SK-N-SH treated with all-trans-retinoic acid at 6 μM for 48 hours (cell line): ENCODE measurements at places on chromosomes 13 and 19.

DNA sequence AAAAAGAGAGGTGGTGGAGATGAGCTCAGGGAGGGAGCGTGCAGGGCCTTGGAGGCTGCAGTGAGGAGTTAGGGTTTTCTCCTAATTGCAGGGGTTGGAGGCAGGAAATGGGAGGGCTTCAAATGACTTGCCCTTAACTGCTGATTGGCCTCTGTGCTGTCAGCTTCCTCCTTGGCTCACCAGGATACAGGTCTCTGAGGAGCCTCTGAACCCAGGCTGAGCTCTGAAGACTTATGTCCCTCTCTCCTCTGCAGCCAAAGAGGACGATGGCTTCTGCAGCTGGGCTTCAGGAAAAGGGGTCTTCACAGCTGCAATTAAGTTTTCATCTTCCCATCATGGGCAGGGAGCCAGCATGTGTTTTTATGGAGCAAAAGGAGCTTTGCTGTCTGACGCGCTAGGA, 6.7 kb upstream of the RANBP3 start:
- no peak for ATAC-seq

DNA sequence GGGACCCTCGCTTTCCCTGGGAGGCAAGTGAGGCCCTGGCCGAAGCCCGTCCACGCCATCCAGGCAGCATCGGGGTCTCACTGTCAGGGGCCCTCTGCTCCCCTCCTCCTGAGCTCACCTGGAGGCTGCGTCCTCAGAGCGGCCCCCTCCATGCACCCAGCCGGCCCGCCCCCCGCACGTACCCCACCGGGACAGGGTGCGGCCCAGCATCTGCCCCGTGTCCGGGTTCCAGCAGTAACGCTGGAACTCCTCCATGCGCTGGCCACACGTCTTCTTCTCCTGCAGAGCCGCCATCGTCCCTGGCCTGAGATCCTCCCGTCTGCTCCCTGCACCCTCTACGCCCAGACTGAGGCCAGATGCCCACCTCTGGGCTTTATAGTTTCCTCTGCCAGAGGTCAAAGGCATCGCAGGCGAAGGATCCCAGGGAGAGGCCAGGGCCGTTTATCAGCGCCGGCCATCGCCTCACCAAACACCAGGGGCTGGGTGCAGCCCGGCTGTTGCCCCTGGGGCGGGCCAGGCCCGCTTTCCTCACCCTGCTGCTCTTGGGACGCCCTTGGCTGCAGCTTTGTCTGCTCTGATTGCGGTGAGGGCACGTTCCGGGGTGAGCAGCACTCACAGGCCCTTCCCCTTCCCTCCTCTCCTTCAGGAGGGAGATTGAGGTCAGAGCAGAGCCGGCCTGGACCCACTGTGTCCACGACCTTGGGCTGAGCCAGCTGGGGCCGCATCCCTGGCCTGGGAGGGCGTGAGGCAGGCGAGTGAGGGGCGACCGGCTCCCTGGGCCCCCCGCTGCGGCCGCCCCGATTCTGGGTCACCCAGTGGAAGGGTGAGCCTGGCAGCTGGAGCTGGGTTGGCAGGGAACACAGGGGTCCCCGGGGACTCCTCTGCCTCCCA, at the start of gene ATP4B:
TSS of gene ATP4B (minus strand) at position 348 of the 891 bp plus-strand sequence. CDS start at position 294, 54 bp downstream.
- no peak for ATAC-seq

GRCh38 chr19:4120559-4121272, 3.2 kb downstream of the MAP2K2 start:
- no peak for ATAC-seq

- no peak for ATAC-seq
Observed at GRCh38 chr13:50483416-50483815, 360.1 kb downstream of the DLEU7 start.

GRCh38 chr19:416416-416815, 7.5 kb upstream of the C2CD4C start:
- no peak for ATAC-seq

DNA sequence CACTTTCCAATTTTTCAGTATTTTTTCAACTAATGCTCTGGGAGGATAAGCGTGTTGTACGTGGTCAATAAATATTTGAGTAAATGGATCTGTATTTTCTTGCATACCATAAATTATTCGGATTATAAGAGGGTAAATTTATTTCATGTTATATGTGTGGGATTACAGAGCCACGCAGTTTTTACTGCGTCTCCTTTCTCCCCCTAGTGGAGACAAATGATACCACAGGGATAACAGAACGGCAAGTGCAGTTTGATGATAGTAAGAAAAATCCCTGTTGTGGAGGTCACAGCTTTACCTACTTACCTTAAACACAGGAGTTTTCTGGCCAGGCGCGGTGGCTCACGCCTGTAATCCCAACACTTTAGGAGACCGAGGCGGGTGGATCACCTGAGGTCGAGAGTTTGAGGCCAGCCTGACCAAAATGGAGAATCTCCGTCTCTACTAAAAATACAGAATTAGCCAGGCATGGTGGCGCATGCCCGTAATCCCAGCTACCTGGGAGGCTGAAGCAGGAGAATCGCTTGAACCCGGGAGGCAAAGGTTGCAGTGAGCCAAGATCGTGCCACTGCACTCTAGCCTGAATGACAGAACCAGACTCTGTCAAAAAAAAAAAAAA, 16.8 kb downstream of the MBD3L2B start:
- ATAC-seq = no peak

DNA sequence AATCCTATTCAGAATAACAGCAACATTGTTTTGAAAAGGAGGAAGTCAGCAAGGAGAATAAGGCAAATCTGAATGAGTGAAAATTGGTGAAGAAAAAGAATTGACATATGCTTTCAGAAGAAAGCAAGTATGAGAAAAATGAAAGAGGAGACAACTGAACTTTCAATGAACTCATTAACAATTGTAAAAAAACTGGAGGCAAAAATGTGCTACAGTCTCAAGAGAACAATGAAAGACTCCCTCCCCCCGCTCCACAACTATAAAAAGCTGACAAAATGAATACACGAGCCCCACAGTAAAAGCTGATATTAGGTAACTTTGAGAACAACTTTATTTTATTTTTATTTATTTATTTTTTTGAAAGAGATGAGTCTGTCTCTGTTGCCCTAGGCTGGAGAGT, 373.1 kb downstream of the DIAPH3 start:
- 0 out of 3 replicates have a peak, but pooled peaks have one; percentile 28 for ATAC-seq

GRCh38 chr19:49475191-49475917, 1.3 kb downstream of the FLT3LG start:
- ATAC-seq = no peak

DNA sequence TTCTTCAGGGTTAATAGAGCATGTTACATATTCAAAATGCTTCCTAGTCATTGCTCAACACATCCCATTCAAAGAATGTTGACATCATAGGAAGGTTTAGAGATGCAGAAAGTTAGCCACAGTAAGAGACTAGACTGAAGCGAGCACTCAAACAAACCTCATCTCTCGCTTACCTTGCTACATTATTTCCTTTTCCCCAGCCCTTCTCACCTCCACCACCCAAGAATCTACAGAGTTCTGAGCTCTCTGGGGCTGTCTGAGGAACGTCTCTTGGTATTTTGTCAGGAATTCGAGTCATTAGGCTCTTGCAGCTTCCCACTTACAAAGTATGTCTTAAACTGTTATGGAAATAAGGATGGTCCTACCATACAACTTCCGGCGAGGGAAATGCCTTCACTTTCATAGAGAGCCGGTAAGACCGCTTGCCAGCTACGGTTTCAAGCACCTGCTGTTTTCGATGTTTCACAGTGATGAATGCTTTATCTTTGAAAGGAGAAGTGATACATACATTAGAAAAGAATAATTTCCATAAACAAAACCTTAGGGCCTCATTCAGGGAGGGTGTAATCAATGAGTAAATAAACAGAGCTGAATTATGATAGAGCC, 65.1 kb downstream of the FLT1 start:
- no peak for ATAC-seq

DNA sequence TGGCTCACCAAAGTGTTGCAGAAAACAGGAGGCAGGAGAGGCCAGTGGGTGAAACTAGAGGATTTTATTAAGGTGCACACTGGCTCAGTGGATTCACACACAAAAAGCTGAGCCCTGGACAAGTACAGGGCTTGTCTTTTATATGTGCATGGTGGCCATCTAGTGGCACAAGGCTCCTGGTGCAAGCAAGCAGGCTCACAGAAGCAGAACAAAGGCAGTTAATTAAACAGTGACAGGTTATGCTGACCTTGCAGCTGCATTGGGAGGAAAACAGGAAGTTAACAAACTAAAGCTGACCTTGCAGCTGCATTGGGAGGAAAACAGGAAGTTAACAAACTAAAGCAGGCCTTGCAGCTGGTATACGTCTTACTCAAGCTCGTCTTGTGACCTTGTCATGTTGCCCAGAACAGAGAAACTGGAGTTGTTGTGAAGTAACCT, 65.3 kb upstream of the ZNF681 start:
- no peak for ATAC-seq

DNA sequence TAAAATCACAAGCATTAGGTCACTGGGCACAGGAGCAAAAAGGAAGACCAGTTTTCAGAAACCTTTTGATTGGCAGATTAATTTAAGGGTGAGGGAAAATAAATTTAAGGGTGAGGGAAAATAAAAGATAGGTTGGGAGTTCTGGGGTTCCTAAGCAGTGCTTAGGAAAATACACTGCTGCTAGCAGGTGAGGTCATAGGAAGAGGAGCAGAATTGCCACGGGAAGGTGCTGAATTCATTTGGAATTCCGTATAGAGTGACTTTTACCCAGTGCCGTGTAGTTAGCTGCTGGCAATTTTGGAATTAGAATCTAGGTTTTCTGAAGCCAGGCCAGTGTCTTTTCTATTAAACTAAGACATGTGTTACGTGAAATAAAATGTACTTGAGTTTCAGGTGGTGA, 59.8 kb downstream of the DGKH start:
- no peak for ATAC-seq

GRCh38 chr13:104310861-104311260, 1244.6 kb upstream of the SLC10A2 start:
- no peak for ATAC-seq

DNA sequence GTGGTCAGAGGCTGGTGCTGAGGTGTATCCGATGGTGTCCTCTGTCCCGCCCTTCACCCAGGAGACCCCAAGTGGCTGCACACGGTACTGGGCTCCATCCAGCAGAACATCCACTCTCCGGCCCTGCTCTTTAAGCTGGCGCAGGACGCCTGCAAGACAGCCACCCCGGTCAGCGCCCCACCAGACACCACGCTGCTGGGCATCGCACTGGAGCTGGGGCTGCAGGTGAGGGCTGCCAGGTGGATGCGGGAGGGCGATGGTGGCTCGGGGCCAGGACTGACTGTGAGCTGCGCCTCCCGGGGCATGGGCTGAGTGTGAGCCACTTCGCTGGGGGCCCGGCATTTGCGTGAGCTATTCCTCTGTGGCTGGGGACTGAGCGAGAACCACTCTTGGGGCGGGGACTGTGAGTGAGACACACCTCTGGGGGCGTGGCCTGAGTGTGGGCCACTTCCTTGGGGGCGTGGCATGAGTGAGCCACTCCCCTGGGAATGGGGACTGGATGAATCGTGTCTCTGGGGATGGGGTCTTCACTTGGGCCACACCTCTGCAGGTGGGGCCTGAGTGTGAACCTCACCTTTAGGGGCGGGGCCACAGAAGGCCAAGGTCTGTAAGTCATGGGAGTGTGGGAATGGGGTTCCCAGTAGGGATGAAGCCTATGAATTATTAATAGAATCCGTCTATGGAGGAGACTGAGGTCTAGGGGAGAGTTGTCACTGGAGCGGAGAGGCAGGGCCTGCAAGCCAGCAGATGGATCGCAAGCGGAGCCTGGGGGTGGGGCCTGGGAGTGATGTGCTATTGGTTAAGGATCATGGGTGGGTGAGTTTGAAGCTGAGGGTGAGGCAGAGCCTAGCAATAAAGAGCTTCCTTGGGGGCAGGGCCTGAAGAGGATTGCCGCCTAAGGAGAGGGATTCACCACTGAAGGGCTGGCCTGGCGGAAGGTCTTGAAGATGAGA, 30.5 kb downstream of the ZSWIM4 start:
- peak; percentile 3; the same call in 2 of the 3 replicates for ATAC-seq

DNA sequence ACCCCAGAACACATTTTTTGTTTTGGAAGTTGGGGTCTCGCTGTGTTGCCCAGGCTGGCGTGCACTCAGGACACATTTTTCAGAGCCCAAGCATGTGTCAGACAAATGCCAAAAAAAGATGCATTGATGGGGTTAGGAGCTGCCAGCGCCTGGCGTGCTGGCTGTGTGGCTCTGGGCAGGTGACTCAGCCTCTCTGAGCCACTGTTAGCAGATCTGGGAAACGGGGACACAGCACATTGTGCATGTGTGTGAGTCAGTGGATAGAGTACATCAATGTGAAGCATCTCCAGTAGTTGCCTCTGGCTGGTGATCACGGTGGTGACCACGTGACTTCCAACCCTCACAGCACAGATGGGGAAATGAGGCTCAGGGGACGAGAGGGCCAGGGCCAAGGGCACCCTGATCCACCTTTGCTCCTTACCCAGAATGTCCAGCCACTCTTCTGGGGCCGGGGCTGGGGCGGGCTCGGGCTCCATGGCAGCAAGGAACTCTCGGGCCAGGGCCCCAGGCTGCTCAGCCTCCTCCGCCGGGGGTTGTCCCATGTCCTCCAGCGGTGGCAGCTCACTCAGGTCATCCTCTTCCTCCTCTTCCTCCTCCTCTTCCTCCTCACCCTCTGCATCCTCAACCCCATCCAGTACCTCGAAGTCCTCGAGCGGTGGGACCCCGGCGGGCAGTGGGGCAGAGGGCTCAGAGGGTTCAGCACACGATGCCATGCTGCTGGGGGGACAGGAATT, 1.9 kb downstream of the FKBP8 start:
- no peak for ATAC-seq

DNA sequence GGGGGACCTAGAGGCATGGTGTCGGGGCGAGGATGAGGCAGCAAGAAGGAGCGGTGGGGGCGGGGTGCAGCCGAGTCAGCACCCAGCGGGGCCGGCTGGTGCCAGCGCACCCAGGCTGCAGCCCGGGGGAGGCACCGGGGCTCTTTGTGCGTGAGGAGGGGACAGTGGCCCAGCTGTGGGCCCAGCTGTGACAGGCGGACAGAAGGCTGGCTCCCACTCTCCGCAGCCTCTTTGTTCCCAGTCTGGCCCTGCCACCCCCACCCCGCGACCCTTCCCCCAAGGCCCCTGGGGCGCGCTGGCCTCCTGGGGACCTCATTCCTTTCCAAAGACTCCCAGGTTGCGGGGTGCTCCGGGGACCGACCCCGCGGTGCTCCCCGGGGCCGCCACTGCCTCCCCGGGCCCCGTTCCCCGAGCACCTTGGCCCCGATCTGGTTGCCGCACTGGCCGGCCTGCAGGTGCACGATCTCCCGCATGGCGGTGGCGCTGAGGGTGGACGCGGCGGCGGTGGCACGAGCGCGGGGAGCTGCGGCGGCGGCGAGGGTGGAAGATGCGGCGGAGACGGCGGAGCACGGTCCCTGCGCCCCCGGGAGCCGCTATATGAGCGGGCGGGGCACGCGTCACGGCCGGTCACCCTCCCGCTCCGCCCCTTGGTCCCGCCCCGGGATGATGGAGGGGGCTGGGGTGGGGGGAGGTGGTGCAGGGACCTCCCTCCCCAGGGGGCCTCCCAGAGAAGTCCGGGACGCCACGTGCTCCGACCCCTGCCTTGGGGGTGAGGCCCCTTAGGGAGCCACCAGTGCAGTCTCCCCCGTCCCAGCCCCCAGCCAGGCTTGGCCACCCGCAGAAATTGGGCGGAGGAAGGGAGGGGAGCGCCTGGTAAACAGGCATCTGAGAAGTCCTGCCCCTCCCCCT, at the start of gene TUBB4A:
TSS of gene TUBB4A (minus strand) at position 570 of the 909 bp plus-strand sequence. CDS start at position 473, 97 bp downstream.
- ATAC-seq = peak; percentile 52

- ATAC-seq = no peak
Observed at GRCh38 chr19:34044021-34044420, 128.3 kb upstream of the LSM14A start.

GRCh38 chr13:60152114-60152513, 11.6 kb downstream of the DIAPH3 start:
- ATAC-seq = no peak
